Activated T-cell treated with anti-CD3 and anti-CD28 coated beads for 24 hours (primary cell): ENCODE measurements at places on chromosomes 1 and 21.

- no peak for DNase-seq
Observed at GRCh38 chr1:47565092-47565491, 127.2 kb downstream of the FOXD2 start.

DNA sequence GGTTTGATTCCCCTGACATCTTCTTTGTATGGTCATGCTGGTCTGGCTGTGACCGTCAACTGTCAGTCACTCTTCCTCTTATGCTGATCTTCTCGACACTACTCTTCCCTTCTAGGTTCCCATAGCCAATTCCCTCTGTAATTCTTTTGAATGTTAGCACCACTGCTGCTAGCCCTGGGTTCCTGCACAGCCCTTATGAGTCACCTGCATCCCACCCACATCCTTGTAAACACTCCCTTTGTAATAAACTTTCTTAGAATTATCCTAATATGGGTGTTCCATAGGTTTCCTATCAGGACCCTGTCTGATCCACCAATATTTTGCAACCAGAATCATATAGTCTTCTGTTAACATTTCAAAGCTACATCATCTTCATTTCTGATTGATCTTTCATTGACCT lies 37.1 kb downstream of the JUN start:
- DNase-seq: no peak

DNA sequence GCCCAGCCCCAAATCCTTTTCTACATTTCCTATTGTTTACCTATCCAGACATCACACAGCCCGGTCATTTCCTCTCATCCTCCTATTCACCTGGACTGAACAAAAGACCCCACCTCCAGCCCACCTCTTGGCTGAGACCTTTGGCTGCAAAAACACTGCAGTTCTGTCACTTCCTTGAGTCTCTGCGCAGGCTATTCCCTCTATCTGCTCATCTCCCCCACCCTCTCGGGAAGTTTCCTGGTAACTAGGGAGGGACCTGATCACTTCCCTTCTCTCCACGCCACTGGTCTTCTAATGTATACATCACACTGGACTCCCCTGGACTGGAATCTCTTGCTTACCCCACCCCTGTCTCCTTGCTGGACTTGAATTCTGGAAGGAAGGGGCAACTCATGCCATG lies 5.3 kb downstream of the HTR1D start:
- DNase-seq: no peak

DNA sequence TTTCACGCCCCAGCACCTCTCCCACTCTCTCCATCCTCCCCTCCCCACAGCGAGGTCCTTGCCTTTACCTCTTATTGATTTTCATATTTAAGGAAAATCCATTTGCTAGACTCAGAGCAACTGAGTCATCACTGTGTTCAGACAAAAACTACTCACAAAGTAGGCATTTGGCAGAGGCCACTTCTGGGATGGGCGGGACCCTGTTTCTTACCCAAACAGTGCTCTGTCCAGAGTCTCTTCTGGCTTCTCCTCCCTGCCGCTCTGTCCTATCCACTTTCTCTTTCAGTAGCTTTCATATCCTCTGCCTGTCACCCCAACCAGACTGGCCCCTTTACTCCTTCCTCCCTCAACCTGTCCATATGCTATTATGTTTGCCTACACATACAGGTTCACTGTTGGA lies 2.4 kb upstream of the NAV1 start:
- no peak for DNase-seq

DNA sequence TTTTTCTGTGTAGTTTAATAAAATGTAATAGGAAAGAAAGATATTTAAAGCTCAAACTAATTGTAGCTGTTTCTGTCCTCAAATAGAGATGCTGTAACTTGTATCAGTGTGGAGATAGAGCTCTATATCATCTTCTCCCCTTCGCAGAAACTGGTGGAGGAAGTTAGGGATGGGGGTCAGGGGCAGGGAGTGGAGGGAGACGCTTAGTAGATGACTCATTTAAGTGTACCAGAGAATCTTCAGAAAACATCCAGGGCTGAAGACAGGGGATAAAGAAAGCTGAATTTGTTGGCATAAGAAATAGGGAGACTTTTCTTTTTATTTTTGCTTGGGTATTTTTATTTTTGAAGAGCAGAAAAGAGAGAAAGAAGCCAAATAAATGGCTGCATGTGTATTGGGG lies 282.6 kb upstream of the DPYD start:
- no peak for DNase-seq

- peak; percentile 49 for DNase-seq
Observed at GRCh38 chr1:200153277-200154055, 126.0 kb downstream of the NR5A2 start.

GRCh38 chr1:51768971-51769588 lies 109.4 kb downstream of the NRDC start:
- peak; percentile 7 for DNase-seq

GRCh38 chr1:12102066-12102465 lies 39.0 kb downstream of the TNFRSF8 start:
- DNase-seq: no peak

GRCh38 chr1:87906078-87906477 lies 577.4 kb downstream of the LMO4 start:
- no peak for DNase-seq

DNA sequence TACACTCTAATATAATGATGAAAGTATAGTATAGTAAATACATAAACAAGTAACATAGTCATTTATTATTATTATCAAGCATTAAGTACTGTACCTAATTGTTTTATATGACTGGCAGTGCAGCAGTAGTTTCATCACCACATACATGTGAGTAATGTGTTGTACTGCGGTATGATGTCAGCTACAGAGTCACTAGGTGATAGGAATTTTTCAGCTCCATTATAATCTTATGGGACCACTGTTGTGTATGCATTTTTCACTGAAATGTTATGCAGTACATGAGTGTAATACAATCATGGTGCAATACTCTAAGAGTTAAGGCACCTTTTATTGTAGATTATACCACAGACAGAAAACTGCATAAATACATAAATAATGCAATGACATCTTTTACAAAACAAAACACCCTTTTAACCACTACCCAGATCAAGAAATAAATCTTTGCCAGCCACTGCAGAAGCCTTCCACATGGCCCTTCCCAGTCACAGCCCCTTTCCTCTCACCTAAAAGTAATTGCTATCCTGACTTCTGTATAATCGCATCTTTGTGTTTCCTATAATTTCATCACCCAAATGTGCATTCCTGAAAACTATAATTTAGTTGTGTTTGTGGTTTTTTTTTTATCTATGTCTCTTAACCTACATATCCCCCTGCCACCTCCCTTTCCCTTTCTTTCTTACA lies 16.3 kb downstream of the ABCD3 start:
- no peak for DNase-seq
